ENCODE measurements at places on chromosomes 5 and 9.

DNA sequence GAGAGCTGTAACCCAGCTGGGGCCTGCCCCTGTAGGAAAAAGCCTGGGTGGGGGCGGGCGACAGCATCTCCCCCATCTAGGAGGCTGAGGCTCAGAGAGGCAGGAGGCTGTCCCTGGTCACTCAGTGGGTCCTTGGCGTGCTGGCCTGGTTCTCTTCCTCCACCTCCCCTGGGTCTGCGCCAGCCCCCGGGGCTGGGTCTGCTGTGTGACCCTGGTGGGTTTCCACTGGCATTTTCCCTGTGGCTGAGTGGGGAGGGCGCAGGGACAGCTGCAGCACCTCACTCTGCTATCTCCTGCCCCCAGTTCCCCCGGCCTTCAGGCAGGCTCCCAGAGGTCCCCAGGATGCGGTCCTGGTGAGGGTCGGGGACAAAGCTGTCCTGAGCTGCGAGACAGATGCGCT is 59.5 kb upstream of the ASS1 start:
- DNase-seq: no peak

DNA sequence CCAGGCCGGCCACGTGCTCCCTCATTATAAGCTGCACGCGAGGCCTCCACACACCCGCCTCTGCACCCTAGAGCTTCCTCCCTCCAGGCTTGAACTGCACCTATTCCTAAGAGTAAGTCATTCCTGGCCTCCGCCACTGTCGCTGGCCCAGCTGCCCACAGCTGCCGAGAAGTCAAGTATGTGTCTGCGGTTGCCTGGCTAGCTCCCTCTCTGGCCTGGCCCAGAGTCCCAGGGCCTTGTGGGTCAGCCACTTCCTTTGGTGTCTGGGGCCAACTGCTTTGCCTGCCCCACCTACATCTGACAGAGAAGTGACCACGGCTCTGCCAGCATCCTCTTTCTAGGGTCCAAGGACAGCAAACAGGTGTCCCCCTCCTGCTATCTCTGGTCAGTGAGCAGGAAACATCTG is 18.3 kb downstream of the ABO start:
- DNase-seq: no peak

GRCh38 chr9:96206156-96206751 is 95.7 kb downstream of the HSD17B3 start:
- no peak for DNase-seq

DNA sequence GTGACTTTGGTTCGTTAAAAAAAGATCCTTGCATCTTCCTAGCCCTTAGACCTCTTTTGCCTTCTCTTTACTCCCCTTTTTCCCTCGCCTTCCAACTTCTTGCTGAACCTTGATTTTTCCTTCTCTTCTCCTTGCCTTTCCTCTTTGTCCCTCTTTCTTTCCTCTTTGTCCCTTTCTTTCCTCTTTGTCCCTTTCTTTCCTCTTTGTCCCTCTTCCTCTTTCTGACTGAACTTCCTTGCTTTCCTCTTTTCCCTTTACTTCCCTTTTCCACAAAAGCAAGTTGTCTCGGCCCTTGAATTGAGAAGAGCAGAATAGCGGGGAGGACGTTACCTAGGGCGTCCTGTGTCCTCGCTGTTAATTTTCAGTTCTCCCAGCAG is 1.4 kb upstream of the MLLT3 start:
- DNase-seq: no peak

DNA sequence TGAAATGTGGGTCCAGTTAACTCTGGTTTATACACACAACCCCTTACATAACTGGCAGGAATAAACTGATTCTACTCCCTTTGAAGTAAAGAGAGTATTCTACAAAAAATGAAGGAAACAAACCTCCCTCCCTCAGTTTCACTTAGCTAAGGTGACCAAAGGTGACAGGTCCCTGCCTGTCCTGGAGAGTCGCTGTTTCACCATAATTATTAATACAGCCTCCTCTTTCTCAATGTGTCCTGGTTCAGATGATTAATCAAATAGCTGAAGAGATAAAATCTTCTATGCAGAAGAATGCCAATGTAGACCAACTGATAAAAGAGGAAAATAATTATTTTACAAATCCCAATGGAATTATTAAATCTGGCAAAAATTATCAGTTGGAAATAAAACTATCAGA is 163.7 kb upstream of the GNA14 start:
- no peak for DNase-seq

DNA sequence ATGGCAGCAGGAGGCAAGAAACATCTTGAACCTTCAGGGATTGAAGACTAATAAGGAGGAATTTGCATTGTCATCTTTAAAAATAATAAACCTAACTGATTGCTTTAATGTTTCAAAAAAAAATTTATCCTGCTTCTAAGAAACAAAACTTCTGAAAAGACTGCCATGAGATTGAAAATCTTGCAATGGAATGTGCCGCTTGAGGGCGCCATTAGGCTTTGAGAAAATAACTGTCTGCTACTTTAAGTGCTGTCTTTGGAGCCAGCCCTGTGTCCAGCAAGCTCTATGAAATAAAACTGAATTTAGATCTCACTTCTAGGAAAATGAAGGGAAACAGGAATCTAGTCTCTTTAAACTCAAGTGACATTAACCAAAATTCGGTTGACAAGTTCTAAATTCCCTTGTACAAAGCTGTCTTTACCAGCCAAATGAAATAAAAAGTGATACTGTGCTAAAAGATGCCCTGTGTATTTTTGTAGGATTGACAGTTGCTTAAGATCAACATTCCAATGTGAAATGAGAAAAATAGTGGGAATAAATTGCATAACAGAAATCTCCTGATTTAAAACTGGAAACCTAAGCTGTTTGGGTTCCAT is 79.4 kb downstream of the ESM1 start:
- no peak for DNase-seq

DNA sequence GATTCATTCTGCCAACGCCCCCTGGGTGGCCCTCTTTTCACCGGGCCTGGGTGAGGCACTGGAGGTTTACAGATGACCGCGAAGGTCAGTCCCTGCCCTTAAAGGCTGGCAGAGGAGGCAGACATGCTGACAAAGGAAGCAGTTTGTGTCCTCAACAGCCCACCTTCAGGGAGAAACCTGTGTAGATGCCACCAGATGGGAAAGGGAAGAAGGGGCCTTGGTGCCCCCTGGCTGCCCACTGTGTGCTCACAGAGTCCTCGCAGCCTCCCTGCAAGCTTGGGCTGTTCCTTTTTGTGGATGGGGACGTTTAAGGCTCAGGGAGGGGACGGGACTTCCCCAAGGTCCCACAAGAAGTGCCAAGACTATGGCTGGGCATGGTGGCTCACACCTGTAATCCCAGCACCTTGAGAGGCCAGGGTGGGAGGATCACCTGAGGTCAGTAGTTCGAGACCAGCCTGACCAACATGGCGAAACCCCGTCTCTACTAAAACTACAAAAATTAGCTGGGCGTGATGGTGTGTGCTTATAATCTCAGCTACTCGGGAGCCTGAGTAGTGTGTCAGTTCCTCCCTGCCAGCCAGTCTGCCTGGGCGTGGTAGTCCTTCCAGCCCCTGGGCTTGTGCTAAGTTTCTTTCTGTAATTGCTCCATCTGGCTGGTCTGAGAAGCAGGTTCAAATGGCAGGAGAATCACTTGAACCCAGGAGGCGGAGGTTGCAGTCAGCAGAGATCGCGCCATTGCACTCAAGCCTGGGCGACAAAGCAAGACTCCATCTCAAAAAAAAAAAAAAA is 36.2 kb downstream of the NEK6 start:
- no peak for DNase-seq

GRCh38 chr5:8184455-8185063 is 315.6 kb downstream of the MTRR start:
- no peak for DNase-seq

DNA sequence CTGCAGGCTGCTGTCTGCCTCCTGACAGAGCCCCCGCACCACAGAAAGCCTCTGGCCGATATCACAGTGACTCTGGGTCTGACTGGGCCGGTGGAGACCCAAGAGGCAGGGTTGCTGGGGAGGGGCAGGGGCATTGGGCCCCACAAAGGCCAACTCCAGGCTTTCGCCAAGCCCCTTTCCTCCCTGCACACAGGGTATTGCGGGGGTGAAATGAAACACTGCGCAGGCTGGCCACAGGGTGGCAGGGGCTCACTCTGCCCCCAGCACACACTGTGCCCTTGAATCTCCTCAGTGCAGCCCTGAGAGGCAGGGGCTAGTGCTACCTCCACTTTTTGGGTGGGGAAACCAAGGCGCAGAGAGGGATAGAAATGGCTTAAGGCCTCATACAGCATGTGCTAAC is 44.6 kb downstream of the BARX1 start:
- no peak for DNase-seq

DNA sequence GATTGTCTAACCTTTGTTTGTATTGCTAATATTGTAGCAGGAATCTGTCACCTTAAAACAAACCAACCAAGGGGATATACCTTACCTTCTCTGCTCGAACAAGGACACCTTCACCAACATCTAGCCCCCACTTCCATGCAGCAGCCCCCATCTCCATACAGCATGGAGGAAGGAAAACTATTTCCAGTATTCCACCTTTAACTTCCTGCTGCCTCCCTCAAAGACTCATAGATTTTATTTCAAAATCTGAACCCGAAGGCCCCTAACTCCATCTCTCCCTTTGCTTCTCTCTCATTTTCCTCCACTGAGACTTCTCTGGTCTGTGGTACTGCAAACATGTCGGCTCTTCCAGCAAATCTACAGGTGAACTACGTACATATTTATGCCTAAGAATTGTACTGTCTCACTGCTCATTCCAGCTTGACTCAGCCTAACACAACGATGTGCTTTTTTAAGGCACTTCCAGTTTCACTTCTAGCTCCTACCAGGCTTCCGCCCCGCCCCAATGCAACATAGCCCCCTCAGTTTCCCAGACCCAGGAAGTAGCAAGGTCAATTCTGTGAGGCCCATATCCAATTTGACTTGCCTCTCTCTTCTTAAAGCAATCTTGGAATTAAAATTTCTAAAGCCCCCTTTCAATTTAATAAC is 70.7 kb upstream of the RNF38 start:
- DNase-seq: no peak

DNA sequence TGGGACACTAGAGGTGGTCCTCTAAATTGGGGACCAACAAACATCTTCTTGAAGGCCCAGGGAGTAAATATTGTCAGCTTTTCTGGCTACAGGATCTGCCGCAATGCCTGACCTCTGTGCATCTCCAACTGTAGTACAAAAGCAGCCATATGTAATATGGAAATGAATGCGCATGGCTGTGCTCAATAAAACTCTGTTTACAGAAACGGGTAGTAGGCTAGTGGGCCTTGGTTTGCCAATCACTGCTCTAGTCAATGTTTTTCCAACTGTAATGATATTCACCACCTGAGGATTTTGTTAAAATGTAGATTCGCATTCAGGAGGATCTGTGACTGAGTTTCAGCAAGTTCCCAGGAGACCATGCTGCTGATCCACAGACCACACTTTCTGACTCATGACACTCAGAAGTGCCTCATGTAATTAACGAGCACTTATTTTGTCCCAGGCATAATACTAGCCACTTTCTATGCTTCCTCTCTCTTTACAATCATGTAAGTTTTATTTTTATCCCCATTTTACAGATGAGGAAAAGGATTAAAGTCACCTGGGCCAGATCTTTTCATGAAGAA is 96.9 kb downstream of the MED27 start:
- DNase-seq: no peak

DNA sequence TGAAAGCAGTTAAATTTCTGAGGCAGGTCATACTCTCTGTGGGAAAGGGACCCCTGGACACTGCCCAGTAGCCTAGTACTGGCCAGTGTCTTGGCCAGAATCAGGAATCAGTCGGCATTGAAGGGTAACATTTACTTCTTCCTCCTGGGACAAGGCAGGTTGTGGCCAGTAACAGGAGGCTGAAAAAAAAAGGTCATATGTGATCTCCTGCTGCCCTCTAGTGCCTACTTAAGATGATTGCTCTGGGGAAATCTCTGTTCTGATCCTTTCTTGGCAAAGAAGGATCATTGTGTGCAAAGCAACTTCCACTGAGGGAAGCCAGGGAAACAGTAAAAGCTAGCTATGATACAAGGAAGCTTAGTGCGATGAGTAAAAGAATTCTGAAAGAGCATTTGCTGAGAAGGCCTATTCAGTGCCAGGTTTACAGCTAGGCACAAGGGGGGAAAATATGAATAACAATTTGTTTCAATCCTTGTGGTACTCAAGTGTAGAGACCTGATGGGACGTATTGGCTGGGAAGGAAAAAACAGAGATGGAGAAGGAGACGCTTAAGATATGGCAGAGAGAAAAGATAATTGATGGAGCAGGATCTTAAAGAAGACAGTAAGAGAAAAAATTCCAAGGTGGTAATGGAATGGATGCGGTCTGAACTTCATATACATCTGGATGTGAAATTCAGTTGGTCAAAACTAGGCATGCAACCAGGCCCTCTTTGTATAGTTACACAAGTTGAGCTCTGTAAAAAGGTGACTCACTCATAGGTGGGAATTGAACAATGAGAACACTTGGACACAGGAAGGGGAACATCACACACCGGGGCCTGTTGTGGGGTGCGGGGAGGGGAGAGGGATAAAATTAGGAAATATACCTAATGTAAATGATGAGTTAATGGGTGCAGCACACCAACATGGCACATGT is 25.8 kb upstream of the TRIM32 start:
- no peak for DNase-seq

DNA sequence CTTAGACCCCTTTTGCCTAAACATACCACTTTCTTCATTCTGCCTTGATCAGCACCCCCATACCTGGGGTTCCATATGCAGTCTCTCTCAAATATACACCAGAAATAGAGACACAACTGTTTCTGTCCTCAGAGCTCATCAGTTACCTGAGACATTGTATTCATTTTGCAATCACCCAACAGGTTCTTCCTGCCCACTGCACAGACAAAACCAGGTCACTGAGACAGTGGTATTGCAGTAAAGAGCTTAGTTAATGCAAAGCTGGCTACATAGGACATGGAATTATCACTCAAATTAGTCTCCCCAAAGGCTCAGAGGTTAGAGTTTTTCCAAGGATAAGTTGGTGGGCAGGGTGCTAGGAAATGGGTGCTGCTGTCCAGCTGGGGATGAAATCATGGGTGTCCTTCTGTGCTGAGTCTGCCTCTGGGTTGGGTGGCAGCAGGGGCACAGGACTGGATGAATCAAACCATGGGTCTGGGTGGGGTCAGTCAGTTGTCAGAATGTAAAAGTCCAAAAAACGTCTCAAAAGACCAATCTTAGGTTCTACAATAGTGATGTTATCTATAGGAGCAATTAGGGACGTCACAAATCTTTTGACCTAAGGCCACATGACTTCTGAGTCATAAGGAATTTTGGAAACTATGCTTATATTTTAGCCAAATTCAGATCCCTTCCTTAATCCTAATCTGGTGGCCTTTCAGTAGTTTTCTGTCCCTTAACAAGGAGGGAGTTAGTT is 41.0 kb downstream of the KCNV2 start:
- DNase-seq: no peak

DNA sequence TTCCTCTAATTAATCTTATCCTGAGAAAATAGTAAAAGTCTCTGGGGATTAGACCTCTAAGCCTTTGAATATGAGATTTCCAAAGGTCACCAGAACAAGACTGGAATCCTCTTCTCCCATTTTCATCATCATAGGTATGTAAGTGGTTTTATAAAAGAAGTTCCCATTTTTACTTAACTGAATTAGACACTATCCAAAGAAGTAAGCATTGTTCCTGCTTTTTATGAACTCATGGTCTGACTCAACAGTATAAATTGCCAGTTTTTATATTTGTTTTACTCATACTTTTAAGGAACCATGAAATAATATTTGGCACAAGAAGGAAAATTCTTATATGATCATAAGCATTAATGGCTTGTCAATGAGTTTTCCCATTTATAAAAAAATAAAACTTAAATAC is 167.1 kb upstream of the ADRA1B start:
- DNase-seq: no peak

GRCh38 chr5:112533362-112533761 is 114.3 kb upstream of the EPB41L4A start:
- DNase-seq: no peak
